Adrenal gland (tissue), 19 donors: ENCODE measurements at places on chromosomes 13 and 19. TPM values are rescaled to one million over a fixed set of nuclear protein-coding genes. Genes with fewer than 3 reads are reported as not detected.

ZNF729 gene
- total RNA-seq, result not detected

DNA sequence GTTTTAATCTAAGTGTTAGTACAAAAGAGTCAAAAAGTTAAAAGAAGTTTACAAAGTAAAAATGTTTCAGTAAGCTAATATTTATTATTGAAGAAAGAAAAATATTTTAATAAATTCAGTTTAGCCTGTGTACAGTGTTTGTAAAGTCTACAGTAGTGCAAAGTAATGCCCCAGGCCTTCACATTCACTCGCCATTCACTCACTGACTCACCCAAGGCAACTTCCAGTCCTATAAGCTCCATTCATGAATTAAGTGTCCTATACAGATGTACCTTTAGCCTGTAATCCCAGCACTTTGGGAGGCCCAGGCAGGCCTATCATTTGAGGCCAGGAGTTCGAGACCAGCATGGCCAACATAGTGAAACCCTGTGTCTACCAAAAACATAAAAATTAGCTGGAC lies 24.1 kb upstream of the AKAP11 start:
- H3K27ac ChIP-seq, result no peak overlapping the region
- DNase-seq, result no peak
- no peaks in the 10 kb centered on the region for H3K36me3 ChIP-seq
- no peaks in the 10 kb centered on the region for H3K4me1 ChIP-seq

DNA sequence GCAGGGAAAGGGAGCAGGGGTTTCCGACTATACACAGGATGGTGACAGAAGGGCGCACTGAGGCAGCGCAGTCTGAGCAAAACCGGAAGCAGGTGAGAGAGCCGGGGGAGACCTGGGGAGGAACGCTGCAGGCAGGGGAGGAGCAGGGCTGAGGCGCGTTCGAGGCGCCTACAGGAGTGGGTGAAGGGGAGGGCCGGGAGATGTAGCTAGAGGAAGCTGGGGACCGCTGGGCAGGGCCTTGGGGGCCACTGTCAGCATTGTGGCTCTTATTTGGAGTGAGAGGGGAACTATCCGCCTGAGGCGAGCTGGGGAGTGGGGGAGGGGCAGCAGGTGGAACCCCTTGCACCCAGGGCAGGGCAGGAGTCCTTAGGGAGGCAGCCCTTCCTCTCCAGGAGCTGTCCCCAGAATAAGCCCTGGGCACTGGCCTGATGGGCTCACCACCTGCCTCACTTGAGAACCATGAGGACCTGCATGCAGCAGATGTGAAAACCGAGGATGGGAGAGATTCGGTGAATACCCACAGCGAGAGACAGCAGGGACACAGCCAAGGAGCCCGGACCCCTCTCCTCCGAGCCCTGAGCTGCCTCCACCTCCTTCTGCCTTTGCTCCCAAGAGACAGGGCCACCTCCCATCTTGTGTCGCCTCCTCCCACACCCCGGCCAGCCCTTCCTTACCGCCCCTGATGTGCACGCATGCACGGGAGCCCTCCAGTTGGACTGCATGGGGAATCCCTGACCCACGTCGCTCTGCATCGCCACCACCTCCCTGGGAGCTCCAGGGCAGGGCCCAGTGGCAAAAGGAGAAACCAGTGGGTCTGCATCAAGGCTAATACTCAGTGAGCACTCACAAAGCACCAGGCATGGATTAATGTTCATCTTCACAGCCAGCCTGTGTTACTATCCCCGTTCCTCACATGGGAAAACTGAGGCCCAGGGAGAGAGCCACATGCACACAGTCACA lies 10.3 kb downstream of the AKT2 start:
- no peaks in the 10 kb centered on the region for H3K36me3 ChIP-seq
- no peak for DNase-seq
- no peak overlapping the region for H3K4me3 ChIP-seq

DNA sequence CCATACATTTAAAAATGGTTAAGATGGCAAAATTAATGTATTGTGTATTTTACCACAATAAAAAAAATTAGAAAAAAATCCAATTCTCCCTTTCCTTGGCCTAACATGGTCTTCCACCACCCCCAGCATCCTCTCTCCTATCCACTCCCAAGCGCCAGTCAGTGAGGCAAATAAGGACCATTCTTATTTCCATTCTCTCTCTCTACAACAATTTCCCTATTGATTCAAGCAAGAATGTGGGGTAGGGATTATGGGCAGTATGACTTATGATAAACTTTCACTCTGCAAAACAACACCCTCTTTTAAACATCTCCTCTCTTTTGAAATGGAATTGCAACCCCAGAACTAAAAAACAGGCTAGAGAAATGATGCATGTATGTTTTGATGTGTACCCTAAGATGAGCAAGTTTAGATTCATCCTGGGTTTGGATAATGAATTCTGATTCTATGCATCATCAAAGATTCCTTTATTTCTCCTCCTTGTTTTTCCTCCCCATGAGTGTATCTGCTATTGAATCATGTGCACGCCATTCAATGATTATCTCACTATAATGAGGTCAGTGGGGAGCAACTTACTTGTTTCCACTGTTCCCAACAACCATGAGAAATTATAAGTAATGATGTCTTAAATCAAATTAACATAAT lies 3.5 kb downstream of the STARD13 start:
- H3K4me1 ChIP-seq, result peaks cover 24% of the 10 kb centered on the region
- no peak for DNase-seq
- no peaks in the 10 kb centered on the region for H3K27me3 ChIP-seq
- H3K36me3 ChIP-seq, result no peaks in the 10 kb centered on the region
- no peak overlapping the region for H3K27ac ChIP-seq

DNA sequence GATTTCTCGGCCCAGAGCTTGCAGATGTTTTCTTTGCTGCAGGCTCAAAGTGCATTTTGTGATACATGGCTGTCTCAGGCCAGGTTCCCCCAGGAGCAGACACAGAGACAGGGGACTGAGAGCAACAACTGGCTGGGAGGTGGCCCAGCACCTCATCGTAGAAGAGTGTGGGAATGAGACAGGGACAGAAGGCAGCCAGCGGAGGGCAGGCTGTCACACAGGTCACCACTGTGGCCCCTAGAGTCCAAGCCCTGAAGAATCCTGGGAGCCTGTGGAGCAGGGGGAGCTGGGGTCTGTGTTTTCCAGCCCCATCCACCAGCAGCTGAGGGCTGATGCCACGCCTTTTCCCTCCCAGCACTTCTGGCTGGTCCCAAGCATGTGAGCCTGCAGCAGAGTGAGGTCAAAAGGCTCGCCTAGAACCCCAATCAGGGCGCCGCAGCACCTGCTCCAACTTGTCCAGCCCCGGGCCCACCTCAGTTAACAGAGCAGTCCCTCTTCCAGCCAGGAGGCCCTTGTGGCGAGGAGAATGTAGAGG lies 723.8 kb downstream of the UQCRFS1 start:
- no peak for DNase-seq
- H3K36me3 ChIP-seq, result no peaks in the 10 kb centered on the region
- no peaks in the 10 kb centered on the region for H3K4me1 ChIP-seq
- no peak overlapping the region for H3K27ac ChIP-seq
- no peak overlapping the region for H3K4me3 ChIP-seq
- peaks cover 4% of the 10 kb centered on the region for H3K27me3 ChIP-seq

DNA sequence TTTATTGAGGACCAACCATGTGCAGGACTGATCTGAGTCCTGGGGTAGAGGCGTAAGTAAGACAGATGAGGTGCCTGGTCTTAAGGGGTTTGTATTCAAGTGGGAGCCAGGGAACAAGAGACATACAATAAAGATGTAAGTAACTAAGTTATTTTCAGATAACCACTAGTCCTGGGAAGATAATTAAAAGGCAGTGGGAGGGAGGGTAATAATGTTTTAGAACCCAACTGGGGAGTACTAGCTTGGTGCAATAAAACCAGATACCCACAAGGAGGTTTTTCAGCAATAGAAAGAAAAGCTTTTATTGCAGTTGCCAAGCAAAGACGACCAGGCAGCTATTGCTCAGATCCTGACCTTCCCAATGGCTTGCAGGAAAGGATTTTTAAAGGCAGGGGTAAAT lies 893.7 kb downstream of the UQCRFS1 start:
- no peaks in the 10 kb centered on the region for H3K4me1 ChIP-seq
- H3K4me3 ChIP-seq, result no peak overlapping the region
- H3K27me3 ChIP-seq, result no peaks in the 10 kb centered on the region
- H3K36me3 ChIP-seq, result no peaks in the 10 kb centered on the region

- H3K36me3 ChIP-seq, result no peaks in the 10 kb centered on the region
- DNase-seq, result no peak
Observed at GRCh38 chr13:98327371-98328270, 150.6 kb upstream of the RNF113B start.

DNA sequence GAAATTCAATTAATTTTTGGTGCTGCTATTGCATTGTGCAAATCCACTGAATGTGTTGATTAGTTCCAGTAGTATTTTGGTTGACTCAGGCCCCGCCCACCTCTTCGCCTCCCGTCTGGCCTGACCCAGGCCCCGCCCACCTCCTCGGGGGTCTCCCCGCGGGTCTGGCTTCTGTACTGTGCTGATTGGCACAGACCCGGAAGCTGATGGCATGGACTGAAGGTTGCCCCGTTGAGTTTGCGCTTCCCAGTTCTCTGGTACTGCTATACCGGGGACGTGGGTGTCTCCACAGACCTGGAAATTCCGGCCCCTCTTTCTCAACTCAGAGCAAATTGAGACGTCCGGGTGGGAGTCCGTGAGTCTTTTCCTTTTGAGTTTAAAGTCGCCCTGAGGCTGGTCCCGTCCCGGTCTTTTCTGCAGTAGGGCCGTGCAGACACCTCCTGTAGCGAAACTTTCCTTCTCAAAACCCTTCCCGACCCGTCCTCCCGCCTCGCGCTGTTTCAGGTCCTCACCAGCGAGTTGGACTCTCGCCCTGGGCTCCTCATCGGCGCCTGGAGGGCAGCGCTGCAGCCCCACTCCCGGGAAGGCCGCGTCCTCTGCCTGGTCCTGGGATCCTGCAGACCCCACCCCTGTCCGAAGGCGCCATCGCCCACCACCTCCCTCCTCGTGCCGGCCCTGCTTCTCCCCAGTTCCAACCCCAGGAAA lies 14.8 kb downstream of the ZNF701 start:
- no peak for DNase-seq
- H3K27me3 ChIP-seq, result no peaks in the 10 kb centered on the region

DNA sequence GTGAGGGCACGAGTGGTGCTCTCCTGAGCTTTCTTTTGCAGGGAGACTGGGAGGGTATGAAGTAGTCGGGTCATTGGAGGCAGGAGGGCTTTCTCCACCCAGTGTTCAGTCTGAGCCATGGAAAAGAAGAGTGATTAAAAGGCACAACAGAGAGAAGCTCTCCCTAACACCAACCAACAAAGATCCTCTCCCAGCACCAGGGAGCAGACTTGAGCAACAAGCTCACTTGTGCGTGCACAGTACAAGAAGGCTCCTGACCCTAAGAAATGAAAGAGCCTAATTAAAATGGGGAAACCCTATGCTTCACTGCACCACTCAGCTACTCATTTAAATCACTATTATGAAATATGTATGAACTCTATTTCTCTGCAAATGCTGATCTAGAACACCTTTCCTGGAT lies 276.3 kb upstream of the SOX21 start:
- no peaks in the 10 kb centered on the region for H3K4me1 ChIP-seq
- DNase-seq, result no peak
- H3K27me3 ChIP-seq, result no peaks in the 10 kb centered on the region
- H3K27ac ChIP-seq, result no peak overlapping the region
- no peaks in the 10 kb centered on the region for H3K36me3 ChIP-seq

DNA sequence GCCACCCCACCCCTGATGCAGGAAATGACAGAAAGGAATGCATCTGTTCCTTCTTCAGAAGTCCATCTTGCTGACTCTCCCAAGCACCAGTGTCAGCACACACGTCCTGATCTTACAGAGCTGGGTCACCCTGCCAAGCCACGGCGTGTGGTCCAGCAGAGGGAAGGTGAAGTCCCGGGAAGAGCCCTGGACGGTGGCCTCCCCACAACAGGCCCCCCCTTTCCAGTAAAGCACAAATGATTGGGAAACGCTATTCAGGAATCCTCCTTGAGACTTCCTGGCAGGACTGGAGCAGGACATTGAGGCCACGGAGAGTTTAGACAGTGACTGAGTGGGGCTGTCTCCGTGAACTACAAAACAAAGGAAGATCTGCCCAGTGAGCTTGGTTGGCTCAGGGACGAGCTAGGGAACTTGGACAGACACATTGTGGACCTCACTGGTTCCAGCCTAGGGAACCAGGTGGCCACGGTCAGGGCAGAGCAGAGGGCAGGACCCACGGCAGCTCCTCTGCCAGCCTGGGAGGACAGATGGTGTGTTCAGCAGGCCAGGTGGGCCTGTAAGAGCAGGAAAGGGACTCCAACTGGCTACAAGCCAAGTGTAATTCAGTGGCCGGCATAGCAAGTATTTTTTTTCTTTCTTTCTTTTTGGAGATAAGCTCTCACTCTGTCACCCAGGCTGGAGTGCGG lies 41.7 kb downstream of the ELL start:
- peak overlapping the region; percentile 69 for H3K27ac ChIP-seq
- no peaks in the 10 kb centered on the region for H3K27me3 ChIP-seq
- peak; percentile 61 for DNase-seq
